ENCODE measurements at places on chromosomes 7 and 10. TPM values are rescaled to one million over a fixed set of nuclear protein-coding genes. Genes with fewer than 3 reads are reported as not detected.
A peak's percentile ranks its signal among the peaks of the same experiment; 100 is the strongest.

DNA sequence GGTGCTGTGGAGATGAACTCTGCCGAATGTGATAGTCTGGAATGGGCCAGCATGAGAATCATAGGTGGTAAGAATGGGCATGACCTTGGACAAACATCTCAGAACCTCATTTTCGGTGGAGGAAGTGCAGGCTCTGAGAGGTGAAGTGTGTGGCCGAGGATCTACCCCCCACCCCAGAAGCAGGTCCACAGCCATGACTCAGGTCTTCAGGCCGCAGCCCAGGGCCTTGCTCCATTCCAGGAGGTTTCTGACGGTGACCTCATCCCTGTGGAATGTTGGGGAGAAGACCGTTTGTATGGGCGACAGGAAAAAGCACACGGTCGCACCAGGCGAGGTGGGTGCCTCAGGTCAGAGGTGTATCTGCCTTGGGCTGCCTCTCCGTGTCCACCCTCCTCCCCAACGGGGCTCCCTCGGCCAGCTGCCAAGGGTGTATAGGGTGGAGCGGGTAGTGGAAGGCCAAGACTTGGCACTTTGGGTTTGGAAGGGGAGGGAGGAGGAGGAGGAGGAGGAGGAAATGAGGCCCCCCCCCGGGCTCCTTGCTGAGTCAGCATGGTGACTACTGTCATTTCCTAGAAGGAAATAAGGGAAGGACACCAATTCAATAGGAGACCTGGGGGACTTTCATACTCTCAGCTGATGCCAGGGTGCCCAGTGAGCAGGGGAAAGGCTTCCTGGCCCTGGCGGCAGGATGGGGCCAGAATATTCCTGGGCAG lies 168.0 kb upstream of the RHEB start:
- no peaks in the 10 kb centered on the region for H3K4me1 ChIP-seq
- H3K4me3 ChIP-seq = no peak overlapping the region
- no peak for DNase-seq
- no peaks in the 10 kb centered on the region for H3K27me3 ChIP-seq

- no peaks in the 10 kb centered on the region for H3K27me3 ChIP-seq
- peak overlapping the region; percentile 83 for H3K27ac ChIP-seq
- H3K36me3 ChIP-seq = no peaks in the 10 kb centered on the region
- H3K4me1 ChIP-seq = peaks cover 42% of the 10 kb centered on the region
- peak overlapping the region; percentile 65 for H3K4me3 ChIP-seq
Observed at GRCh38 chr7:158976468-158976848, 120.1 kb downstream of the DYNC2I1 start.

- H3K4me3 ChIP-seq = no peak overlapping the region
- DNase-seq = no peak
- H3K36me3 ChIP-seq = no peaks in the 10 kb centered on the region
Observed at GRCh38 chr7:9671979-9672917, 1238.8 kb downstream of the NXPH1 start.

NPFFR1 gene
- total RNA-seq = not detected

ELN gene
- not detected for total RNA-seq

SNCG gene
- total RNA-seq = not detected

STOX1 gene
- total RNA-seq = 19.8 TPM

FAM221A gene
- 4.5 TPM for total RNA-seq

DNA sequence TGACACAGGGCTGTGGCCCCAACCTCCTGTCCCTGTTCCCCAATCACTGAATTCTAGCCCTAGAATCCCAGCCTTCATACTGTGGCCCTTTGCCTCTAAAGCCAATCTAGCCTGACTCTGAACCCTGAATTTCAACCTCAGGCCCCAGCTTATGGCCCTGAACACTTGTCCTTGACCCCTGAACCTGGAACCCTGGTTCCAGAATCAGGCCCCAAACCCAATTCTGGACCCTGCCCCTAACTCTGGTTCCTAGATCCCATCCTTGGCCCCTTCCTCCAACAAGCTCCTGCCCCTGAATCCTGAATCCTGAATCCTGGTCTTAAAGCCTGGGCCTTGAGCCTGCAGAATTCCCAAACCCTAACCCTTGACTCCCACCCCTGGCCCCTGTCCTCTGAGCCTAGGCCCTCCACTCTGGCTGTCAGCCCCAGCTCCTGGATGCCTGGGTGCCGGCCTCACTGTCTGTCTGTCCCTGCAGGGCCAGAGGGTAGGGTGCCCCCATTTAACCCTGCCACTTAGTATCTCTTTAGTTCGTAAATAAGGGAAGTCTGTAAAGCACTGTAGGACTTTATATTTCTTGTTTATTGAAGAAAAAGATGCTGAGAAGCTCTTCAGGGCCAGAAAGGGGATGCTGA lies 1.3 kb downstream of the INPP5A start:
- peaks cover 50% of the 10 kb centered on the region for H3K4me1 ChIP-seq
- H3K4me3 ChIP-seq = peak overlapping the region; percentile 59
- DNase-seq = peak; percentile 55
- peak overlapping the region; percentile 10 for H3K27ac ChIP-seq
- no peaks in the 10 kb centered on the region for H3K36me3 ChIP-seq

SPDYE8 gene
- total RNA-seq = not detected

SPDYE16 gene
- total RNA-seq = not detected
